ENCODE measurements at places on chromosomes 3 and 15.

DNA sequence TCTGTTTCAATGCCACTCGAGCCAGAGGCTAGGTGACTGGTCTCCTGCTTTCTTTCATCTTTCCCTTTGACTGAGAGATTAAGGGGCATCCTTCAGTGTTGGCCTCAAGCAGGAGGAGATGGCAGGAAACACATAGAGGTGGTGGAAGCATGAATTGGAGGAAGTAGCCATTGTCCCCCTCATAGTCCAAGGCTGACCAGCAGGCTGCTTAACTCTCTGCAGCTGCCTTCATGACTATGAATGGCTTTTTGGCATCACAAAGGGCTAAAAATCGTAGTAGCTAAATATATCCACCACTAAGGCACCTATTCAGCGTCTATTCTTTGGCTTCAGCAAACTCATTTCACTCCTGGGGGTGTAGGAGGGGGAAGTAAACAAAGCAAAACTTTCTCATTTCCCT lies 7.0 kb upstream of the FRMD4B start:
- DNase-seq = no peak

GRCh38 chr15:56917652-56918045 lies 795 bp upstream of the TCF12 start:
- DNase-seq = no peak

GRCh38 chr3:156725682-156726081 lies 51.3 kb downstream of the TIPARP start:
- DNase-seq = no peak

GRCh38 chr3:71360764-71361163 lies 222.8 kb downstream of the FOXP1 start:
- DNase-seq = no peak

- DNase-seq = no peak
Observed at GRCh38 chr15:51267051-51267702, 71.2 kb downstream of the CYP19A1 start.

GRCh38 chr3:119969759-119970158 lies 124.5 kb downstream of the GSK3B start:
- no peak for DNase-seq

DNA sequence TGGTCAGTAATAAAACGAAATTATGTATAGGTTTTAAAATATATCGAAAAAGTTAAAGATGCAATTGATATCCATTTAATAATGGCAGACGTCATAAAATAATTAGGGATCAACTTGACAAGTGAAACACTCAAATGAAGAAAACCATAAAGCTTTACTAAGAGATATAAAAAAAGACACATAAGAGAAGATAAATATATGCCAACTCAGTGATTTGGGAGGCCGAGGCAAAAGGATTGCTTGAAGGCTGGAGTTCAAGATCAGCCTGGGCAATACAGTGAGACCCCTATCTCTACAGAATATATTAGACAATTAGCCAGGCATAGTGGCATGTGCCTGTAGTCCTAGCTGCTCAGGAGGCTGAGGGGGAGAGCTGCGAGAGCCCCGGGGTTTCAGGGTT lies 190.5 kb downstream of the SV2B start:
- DNase-seq = no peak

- no peak for DNase-seq
Observed at GRCh38 chr3:66644549-66644948, 143.7 kb upstream of the LRIG1 start.

DNA sequence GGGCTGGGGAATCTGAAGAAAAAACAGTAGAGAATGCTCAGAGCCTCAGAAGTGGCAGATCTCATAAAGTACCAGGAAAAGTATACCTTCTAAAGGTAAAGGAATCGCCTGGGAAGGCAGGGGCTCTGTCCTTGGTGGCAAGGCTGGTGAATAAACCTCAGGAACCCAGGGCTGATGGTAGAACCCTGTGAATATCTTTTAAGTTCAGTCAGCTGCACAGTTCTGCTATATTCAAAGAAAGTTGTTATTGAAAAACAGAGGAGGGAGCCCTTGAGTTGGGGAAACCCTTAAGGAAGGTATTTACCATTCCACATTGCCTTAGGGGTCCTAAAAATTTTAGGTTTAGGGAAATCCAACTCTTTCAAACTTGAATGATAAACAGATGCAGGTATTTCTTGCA lies 31.2 kb downstream of the ZPLD1 start:
- no peak for DNase-seq

DNA sequence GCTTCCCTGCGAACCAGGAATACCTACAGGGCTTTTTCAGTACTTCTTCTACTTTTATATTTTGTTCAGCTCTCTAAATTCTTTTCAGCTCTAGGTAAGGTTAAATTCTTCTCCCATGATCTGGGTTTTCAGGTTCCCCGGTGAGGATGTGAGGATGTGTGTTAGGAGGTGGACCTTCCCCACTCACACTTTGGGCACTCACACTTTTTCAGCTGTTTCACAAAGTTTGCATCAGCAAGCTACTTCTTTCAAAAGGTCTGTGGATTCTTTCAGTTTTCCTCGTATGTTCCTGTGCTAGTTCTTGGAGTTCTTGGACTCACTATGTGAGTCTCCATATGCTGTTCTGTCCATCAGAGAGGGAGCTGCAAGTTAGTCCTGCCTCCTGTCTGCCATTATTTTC lies 13.9 kb upstream of the OR5K2 start:
- no peak for DNase-seq

- DNase-seq = no peak
Observed at GRCh38 chr3:141074529-141074928, 23.4 kb downstream of the SPSB4 start.

- no peak for DNase-seq
Observed at GRCh38 chr15:65411465-65412071, 11.2 kb downstream of the IGDCC4 start.

DNA sequence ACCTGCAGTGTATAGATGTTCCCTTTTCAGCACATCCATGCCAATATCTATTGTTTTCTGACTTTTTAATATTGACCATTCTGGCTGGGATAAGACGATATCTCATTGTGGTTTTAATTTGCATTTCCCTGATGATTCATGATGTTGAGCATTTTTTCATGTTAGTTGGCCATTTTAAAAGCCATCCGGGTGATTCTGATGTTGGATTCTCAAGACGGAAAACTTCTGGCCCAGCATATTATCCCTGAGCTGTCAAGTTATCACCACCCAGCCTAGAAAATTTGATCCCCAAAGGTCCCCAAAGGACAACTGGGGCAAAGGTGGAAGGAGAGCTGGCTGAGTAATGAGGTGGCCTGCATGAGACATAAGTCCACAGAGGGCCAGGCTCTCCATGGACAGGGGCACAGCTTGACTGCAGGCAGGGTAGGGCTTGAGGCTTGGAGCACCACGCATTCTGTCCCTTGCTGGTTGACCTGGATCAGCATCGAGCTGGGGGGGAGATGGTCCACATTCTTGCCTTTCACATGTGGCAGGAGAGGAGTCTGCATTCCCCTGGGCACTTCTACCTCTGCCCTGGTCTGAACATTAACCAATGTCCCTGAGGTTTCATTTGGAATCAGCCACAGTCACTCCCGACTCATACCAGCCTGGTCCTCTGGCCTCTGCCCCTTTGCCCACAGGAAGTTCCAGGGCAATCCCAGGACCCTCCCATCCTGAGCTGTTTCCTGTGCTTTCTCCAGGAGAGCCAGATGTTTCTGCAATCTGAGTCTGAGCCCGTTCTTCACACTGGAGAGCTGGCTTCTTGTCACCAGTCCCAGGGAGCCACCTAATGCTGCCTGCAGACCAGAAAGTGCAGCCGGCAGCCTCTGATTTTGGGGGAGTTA lies 69.2 kb downstream of the ISG20 start:
- no peak for DNase-seq

DNA sequence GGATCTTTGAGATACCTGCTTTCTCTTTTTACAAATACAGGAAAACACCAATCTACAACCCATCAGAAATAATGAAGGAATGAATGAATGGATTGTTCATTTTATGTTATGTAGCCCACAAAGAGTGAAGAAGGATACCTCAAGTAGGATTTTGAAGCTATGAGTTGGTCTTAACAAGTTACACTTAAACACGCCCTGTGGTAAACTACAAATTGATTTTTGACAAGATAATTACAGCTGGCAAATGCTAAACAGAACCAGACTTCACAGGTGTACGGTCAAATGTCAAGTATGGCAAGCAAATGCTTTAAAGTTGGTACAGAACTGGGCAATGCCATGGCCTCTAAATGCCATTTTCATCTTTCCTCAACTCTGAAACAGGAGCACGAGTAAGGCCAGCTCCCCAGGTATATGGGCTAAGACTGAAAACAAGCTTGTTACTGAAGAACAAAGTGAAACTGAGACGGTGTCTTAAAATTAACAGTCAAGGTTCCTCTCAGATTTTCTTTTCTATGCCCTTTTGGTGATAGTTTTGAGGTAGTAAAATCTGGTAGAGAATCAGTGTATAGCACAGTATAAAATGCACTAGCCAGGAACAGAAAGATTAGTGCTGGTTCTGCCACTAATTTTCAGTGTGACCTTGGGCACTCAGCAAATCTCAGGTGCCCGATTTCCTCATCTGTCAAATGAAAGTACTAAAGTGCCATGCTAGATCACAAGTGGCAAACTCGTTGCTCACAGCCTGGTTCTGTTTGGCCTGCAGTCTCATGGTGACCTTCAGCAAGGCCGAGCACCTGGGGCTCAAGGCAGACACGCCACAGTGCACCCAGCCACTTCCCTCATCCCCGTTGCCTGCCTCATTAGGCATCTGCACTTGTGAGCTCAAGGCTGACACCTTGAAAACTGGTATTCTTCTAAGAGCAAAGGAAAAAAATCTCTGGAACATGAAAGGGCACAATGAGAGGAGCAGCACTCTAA lies 9.5 kb downstream of the RUVBL1 start:
- DNase-seq = no peak

DNA sequence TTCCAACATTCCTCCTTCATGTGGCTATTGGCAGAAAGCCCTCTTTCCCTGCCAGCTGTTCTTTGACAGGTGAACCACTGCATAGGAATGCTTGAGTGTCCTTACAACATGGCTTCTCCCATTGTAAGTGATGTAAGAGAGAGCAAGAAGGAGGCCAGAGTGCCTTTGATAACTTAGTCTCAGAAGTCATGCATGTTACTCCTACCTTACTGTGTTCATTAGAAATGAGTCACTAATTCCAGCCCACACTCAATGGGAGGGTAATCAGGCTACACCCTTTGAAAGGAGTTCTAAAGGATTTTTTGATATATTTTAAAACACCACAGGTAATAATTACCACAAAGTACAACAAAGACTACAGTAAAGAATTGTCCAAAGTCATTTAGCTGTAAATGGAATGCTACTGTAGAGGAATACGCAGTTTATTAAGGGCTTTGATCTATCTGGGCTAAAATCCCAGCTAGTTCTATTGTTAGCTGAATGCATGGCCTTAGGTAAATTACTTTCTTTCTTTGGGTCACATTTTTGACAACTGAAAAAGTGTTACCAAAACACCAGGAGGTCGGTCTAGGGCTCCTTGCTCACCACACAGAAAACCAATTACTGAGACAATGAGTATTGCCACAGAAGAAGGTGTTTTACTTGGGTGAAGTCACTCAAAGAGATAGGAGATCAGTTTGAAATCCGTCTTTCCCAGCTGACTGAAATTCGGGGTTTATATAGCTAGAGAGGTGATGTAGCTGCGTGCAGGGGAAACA lies 154.9 kb downstream of the GRM7 start:
- DNase-seq = no peak

GRCh38 chr3:111246967-111247760 lies 175.5 kb downstream of the NECTIN3 start:
- peak; percentile 22 for DNase-seq

DNA sequence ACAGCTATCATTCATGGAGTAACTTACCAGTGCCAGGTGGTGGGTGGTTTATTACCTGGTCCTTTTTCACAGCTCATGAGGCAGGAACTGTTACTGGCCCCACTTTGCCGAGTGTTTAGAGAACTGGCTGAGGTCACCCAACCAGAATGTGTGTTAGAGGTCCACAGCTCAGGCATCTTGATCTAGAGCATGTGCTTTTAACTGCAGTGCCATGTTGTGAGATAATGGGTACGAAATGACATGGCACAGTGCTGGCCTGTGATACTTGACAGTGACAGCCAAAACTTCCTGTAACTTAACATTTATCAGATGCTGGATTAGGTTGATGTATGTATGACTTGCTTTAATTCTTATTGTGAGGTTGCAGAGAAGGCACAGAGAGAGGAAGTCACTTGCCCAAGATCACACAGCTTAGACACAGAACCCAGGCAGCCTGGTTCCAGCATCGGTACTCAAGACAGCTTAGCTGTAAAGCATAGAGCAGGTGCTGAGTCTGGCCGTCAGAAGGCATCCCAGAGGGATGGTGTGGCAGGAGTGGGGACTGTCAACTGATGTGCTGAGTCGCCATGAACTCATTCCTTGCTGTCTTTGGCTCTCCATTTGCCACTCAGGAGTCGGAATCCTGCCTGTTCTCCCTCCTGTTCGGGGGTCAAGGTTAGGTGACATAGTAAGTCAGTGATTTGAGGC lies 9.6 kb downstream of the MCM2 start:
- DNase-seq = no peak

DNA sequence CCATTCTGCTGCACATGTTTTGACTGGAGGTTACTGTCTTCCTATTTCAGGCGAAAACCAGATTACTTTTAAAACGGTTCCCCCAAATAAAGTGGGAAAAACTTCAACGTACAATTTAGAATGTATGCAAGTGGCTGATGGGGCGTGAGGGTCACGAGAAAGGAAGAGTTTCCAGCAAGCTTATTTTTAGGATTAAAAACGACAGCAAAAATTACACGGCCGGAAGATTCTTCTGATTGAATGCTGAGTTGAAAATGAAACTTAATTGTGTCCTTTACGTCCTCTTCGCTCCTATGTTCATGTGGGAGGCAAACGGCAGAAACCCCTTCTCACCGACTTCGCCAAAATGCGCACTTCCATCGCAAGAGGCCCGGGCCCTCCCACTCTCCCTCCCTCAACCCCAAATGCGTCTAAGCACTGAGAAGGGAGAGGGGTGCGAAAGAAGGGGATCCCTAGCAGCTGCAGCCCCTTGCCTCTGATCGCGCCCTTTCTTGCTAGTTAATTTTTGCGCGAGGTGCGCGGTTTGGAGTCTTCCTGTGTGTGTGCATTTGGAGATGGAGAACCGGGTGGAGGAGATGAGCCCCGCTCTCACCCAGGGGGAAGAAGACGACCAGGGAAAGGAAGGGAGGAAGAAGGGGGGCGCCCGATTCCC lies 656 bp downstream of the CD47 start:
- peak; percentile 51 for DNase-seq

All from HS-27A (cell line).